ENCODE measurements at places on chromosomes 2 and 18.

GRCh38 chr18:8479789-8480188 lies 129.4 kb upstream of the RAB12 start:
- no peak for DNase-seq

DNA sequence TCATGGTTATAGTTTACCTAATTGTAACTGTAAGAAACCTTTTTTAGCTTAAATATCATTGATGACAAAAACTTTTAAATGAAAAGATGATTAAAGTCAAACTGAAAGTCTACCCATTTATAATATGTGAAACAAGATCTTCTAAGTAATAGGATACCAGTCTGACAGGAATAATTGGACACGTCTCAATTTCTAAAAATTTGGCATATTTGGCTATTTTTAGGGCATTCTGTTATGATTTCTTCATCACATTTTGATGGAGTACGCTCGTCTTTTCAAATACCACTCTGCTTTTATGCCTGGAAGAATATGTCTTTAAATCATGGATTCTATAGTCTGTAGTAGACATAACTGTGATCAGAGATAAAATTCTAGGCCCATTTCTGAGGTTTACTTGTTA lies 1.3 kb downstream of the R3HDM1 start:
- DNase-seq: no peak

DNA sequence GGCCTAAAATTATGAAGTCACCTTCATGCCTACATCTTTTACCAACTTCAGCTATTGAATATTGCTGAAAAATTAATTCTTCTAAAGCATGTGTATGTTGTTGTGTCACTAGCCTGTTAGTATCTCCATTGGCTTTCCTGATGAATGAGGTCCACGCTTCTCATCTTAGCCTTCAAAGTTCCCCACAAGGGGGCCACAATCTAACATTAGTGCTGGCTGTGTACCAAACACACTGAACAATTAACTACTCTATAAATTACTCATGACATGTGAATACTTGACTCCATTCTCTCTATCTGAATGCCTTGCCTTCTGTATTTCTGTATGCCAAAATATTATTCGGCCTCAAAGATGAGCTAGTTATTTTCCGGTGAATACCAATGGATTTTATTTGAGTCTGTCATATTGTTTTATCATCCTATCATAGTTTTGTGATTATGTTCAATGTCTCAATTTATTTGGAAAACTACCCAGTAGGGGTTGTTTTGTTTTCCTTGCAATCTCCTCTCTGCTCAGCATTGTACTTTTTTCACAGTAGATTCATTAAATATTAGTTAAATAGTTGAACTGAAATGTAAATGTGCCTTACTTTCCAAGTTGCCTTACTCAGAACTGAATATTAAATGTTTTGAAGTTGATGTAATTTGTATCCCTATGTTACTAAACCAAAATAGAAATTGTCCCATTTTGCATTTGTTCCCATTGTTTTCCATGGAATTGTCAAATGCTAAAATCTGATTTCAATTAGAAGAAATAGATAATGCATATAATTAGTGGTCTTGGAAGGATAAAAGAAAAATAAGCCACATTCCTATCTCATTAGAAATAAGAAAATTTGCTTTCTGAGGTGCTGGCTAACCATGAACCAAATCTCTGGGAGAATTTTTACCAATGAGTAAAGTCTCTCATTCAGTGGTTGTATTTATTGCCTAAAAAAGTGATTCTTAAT lies 208.4 kb upstream of the COL3A1 start:
- no peak for DNase-seq

- DNase-seq: no peak
These were observed 234.3 kb downstream of the LRATD1 start for GRCh38 chr2:14866736-14867352.

DNA sequence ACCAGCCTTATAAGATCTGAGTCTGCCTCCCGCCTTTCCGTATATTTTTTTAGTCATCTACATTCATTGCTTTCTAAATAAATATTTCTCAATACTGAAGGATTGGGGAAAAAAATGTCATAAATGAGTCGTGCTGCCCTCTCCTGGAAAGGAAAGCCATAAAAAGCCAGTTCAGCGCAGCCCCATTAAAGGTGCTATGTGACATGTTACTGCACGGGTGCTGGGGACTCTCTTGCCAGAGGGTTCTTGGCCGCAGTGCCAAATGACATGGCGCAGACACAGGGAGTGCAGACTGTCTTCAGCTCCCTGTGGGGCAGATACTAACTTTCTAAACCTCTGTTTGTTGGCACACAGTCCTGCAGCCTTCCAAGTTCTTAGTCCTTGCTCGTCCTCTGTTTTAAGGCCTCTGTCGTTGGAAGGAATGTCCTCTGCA lies 53.7 kb upstream of the MAP3K20 start:
- no peak for DNase-seq

- DNase-seq: no peak
These were observed 1.4 kb downstream of the GPR35 start for GRCh38 chr2:240626531-240627300.

DNA sequence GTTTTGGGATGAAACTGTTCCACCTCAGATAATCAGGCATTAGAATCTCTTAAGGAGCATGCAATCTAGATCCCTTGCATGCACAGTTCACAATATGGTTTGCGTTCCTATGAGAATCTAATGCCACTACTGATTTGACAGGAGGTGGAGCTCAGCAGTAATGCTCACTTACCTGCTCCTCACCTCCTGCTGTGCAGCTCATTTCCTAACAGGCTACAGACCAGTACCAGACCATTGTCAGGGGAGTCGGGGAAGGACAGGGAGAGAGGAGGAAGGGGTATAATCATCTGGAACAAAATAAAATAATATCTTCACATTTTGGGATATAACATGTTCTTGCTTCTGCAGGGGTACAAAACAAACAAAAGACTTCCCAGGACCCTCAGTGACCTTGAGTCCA lies 532.0 kb upstream of the FSHR start:
- DNase-seq: no peak

GRCh38 chr18:10453806-10454680 lies at the start of gene APCDD1:
APCDD1 (plus strand) TSS chr18:10454635; CDS start chr18:10454982, 347 bp downstream.
- peak; percentile 44 for DNase-seq

DNA sequence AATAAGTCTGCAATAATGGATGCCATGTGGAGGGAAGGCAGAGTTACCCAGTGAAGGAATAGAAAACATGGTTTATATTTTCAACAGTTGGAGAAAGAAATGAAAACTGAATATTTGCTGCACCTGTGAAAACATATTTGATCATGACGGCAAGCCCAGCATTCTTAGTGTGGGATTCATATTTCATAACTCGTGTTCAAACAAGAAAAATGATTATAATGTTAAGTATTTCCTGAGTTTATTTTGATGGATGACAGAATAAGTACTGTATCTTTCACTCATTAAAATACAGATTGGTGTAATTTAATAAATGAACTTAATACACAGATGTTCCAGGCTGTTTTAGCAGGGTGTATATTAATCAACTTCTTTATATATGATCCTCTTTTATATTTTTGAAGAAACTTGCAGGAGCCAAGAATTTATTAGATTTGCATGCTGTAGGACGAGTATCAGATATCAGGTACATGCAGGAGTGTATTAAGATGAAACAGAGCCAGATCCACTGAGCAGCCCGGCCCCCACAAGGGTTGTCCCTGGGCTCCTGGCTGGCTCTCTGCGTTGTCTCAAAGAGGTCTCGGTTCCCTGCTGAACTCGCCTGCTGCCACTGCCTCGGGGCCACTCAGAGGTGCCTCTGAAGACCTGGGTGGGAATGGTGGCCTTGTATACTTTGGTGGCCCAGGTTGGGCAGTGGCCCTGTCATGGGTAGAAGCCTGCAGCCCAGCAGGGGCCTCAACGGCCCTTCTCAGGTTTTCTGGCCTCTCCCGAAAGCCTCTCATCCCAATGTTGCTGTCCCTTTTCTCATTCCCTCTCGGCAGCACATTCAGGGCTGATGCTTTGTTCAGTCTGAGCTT lies 95.0 kb upstream of the LDAH start:
- no peak for DNase-seq

- peak; percentile 27 for DNase-seq
These were observed 9.4 kb downstream of the GPD2 start for GRCh38 chr2:156445296-156446220.

DNA sequence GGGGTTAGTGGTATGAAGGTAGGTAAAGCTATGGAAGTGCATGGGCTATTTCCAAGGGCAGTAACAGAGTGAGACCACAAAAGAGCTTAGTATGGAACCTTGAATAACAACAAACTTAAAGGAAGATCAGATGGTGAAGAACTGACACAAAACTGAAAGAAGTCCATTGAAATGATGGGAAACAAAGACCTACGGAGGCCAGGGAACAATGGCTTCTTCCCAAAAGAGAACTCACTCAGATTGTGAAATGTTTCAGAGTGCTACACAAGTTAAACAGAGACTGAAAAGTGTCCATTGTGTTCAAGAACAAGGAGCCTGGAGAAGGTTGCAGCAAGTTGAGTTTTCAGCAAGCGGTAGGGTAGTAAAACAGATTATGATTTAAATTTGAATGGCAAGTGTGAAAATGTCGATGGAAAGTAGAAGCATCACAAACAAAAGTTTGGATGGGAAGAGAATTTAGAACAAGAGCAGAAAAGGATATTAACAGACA lies 700.0 kb upstream of the NXPH2 start:
- DNase-seq: no peak

DNA sequence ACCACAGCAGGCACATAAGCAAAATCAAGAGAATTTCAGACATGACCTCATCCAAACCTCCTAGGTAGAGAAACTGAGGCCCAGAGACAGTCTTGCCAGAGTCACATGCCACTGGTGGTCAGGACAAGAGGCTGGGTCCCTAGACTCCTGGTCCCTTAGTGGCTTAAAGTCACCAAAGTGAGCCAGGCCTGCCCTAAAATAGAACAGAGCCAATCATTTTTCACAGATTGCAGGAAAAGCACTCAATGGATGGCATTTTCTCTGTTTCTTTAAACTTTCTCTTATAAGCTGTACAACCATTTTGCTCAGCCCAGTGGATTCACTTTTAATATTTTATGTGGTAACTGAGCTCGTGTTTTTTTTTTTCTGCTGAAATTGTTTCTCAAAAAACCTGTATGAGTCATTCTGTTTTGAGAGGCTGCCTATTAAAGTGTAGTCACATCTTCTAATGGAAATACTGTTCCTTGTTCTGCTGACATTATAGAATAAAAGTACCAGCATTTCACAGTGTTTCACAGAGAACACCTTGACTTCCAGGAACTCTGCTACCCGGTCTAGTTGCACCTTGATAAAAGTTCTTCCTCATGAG lies 29.6 kb downstream of the STEAP3 start:
- no peak for DNase-seq

GRCh38 chr2:231317579-231317978 lies 77.9 kb upstream of the B3GNT7 start:
- no peak for DNase-seq

DNA sequence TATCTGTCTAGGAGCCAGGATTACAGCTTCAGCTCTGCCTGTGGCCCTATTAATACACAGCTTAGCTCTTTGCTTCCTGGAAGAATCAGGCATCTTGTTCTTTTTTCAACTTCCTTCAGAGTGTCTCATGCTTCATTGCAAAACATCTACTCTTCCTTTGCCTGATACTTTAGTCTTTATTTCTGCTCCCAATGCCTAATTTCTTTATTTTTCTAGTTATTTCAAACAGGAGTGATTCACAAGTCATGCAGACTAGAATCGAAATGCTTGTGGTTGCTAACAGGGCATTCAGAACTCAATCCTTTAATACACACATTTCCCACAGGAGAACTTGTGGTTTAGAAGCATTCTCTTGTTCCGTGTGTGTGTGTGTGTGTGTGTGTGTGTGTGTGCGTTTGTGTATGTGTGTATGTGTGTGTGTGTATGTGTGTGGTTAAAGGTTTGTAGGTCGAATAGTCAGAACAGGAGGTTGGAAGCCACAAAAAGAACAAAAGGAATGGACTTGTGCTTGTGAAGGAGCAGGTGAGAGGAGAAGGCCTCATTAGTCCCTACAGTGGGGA lies 28.3 kb upstream of the INSIG2 start:
- DNase-seq: peak; percentile 17

GRCh38 chr2:95760806-95761525 lies 169.2 kb downstream of the TRIM43 start:
- no peak for DNase-seq

DNA sequence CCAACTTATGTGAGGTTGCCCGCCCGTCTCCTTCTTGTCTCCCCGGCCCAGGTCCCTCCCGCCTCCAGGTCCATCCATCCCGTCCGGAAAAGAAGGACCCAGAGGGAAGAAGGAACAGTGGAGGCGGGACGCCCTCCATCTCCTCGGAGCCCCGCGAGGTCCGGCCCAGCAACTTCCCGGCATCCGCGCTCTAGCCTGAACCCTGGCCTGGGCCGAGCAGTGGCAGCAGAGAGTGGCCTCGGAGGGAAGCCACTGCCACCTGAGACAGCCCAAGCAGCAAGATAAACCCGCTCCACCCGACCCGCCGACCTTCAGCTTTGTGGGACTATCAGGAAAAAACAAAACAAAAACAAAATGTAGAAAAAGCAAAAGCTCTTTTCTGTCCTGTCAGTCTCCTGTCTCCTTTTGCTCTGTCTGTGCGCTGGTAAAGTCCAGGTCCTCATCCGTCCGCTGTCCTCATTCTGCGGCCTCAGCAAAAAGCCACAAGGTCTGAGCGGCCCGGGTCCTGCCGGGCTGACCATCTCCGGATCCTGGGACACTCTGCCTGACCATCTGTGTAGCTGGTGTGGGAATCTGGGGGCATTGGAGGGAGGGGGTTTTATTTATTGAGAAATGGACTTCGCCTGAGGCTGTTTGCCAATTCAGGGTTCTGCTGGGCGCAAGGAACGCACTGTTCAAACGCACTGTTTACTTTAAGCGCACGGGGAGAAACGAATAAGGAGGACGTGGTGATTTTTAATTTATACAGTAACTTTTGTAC lies 3.1 kb downstream of the DLX1 start:
- DNase-seq: no peak

GRCh38 chr2:202592566-202592965 lies 42.2 kb upstream of the FAM117B start:
- DNase-seq: no peak

DNA sequence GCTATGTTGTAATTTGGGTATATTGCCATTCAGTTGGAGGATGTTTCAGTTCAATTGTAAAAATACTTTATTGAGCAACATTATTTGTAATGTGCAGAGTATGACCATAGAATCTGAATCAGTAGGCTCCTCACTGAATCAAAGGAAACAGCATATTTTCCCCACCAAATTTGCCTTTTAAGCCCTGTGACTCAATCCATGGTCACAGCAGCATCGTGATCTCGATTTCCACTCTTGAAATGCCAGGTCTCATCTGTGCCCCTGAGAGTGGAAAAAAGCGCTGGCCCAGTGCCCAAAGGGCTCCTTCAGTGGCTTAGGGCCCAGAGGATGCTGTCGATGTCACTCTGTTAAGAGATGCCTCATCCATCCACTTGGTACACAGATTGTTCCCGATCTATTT lies 57.5 kb downstream of the FHOD3 start:
- DNase-seq: no peak

DNA sequence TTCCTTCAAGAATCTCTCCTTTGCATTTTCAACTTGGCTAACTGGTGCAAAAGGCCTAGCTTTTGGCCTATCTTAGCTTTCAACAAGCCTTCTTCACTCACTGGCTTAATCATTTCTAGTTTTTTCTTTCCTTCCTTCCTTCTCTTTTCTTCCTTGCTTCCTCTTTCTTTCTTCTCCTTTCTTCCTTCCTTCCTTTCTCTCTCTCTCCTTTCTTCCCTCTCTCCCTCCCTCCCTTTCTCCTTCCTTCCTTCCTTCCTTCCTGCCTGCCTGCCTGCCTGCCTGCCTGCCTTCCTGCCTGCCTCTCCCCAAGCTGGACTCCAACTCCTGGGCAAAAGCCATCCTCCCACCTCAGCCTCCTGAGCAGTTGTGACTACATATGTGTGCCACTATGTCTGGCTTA lies 176.2 kb upstream of the APCDD1 start:
- DNase-seq: no peak
